ENCODE measurements at places on chromosomes 5 and 9. TPM values are rescaled to one million over a fixed set of nuclear protein-coding genes. Genes with fewer than 3 reads are reported as not detected.

- no peak overlapping the region for H3K27ac ChIP-seq
- DNase-seq = peak; percentile 31
- H3K4me1 ChIP-seq = peaks cover 5% of the 10 kb centered on the region
- no peaks in the 10 kb centered on the region for H3K27me3 ChIP-seq
- no peak overlapping the region for H3K4me3 ChIP-seq
Observed at GRCh38 chr5:10452768-10453331, 11.2 kb downstream of the ROPN1L start.

GRCh38 chr9:64773491-64773931 is 511.5 kb downstream of the FOXD4L5 start:
- no peak overlapping the region for H3K27ac ChIP-seq
- no peaks in the 10 kb centered on the region for H3K36me3 ChIP-seq
- H3K4me1 ChIP-seq = no peaks in the 10 kb centered on the region
- H3K27me3 ChIP-seq = peaks cover 11% of the 10 kb centered on the region
- no peak for DNase-seq
- no peak overlapping the region for H3K4me3 ChIP-seq

- DNase-seq = peak; percentile 85
- H3K36me3 ChIP-seq = peaks cover 14% of the 10 kb centered on the region
- H3K4me1 ChIP-seq = peaks cover 62% of the 10 kb centered on the region
- peak overlapping the region; percentile 99 for H3K4me3 ChIP-seq
Observed at GRCh38 chr9:131500377-131500776, 2.3 kb upstream of the POMT1 start.

The CARTPT gene
- not detected for total RNA-seq

DNA sequence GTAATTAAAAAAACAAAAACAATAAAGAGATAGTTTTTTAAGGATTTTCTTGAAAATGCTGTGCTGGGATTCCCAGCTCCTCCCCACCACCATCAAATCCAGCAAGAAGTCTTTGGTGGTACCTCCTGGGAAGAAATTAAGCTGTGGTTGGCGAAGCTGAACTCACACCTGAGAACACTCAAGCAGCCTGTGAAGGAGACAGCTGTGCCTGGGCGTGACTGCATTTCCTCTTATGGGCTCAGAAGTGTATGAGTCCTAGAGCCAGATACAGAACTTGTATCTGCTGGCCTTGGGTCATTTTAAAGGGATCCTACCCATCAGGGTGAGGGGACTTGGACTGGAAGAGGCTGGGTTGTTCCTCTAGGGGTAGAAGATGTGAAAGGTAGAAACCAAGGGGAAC is 561.2 kb upstream of the SGCD start:
- no peaks in the 10 kb centered on the region for H3K4me1 ChIP-seq
- H3K27ac ChIP-seq = no peak overlapping the region
- H3K4me3 ChIP-seq = no peak overlapping the region
- no peak for DNase-seq
- H3K27me3 ChIP-seq = no peaks in the 10 kb centered on the region

The GLRA1 gene
- total RNA-seq = not detected

DNA sequence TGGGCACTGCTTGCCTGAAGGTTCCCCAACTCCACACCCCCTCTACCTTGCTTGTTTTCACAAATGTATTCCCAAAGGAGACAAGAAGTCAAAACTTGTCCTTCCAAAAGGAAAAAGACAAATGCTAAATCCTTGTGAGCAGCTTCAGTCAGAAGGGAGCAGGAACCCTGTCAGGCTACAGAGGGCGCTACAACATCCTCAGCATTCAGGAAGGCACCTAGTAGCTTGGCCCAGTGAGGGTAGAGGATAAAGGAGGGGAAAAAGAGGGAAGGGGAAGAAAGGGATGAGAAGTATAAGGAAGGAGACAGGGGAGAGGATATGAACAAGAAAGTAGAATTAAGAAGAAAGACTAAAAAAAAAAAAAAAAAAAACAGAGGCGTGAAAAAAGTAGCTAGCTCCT is 97.5 kb downstream of the MLLT3 start:
- no peak overlapping the region for H3K27ac ChIP-seq
- peak; percentile 27 for DNase-seq
- H3K27me3 ChIP-seq = no peaks in the 10 kb centered on the region
- H3K4me3 ChIP-seq = no peak overlapping the region
- H3K36me3 ChIP-seq = peaks cover 2% of the 10 kb centered on the region

- H3K4me3 ChIP-seq = no peak overlapping the region
- H3K27me3 ChIP-seq = no peaks in the 10 kb centered on the region
- H3K4me1 ChIP-seq = no peaks in the 10 kb centered on the region
Observed at GRCh38 chr9:86217076-86217755, 42.2 kb downstream of the C9orf153 start.

DNA sequence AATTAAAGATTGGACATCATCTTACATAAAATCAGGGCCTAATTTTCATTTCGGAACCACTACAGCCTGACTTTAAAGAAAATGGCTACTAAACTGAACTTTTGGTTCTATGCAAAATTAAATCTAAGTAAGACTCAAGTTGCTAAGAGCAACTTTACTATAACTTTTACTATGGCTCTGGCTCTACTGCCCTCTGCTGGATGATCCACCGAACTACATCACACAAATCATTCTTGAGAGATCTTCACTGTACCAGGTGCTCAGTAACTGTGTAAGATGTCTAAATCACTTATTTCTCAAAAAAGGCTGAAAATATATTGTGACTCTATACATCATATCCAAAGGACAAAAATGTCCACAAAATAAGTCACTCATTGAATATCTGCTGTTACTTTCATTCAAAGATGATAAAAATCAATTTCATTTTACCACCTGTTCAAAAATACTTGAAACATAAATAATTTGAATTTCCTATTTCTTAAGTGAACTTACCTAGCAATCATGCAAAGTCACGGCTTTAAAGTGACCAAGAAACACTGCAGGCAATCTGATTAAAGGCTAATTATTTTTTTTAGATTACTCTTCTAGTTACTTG is 13.5 kb downstream of the MOCS2 start:
- H3K4me1 ChIP-seq = peaks cover 20% of the 10 kb centered on the region
- H3K27ac ChIP-seq = peak overlapping the region; percentile 83
- H3K27me3 ChIP-seq = no peaks in the 10 kb centered on the region
- H3K4me3 ChIP-seq = no peak overlapping the region

DNA sequence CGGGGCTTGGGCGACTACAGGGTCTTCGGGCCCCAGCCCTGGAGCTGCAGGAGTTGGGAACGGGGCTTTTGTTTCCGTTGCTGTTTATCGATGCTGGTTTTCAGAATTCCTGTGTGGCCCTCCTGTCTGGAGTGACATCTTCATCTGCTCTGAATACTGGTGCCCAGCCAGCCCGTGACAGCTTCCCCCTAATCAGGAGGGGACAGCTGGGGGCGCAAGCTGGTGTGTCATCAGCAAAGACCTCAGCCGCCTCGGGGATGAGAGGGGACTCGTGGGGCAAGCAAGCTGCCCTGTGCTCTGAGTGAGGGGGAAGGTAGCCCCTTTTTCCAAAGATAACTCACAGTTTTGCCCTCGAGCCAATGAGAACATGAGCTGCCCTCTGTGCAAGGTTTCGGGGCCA is 110.7 kb downstream of the RXRA start:
- H3K36me3 ChIP-seq = no peaks in the 10 kb centered on the region
- H3K27me3 ChIP-seq = peaks cover 11% of the 10 kb centered on the region
- H3K4me1 ChIP-seq = no peaks in the 10 kb centered on the region
- no peak overlapping the region for H3K27ac ChIP-seq

The SPRY4 gene
- 1.1 TPM for total RNA-seq

DNA sequence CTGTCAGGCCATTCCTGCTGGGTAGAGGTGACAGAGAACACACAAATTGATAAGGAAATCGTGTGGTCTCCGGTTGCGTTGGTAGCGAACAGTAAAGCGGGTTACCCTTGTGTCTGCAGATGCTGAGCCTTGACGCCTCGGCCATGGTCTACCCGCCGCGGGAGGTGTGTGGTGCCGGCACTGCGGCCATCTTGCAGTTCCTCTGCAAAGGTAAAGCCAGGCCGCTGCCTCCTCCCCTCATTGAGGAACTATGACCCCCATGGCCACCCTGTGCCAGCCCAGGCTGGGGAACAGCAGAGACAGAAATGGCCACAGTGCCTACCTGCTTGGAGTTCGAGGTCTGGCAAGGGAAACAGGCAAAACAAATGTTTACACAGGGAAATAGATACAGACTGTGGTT is 16.3 kb downstream of the LRSAM1 start:
- peaks cover 20% of the 10 kb centered on the region for H3K36me3 ChIP-seq
- no peak for DNase-seq
- H3K27ac ChIP-seq = no peak overlapping the region
- H3K27me3 ChIP-seq = no peaks in the 10 kb centered on the region
- H3K4me1 ChIP-seq = no peaks in the 10 kb centered on the region
- no peak overlapping the region for H3K4me3 ChIP-seq

- H3K36me3 ChIP-seq = no peaks in the 10 kb centered on the region
- no peaks in the 10 kb centered on the region for H3K27me3 ChIP-seq
- peak; percentile 26 for DNase-seq
- no peaks in the 10 kb centered on the region for H3K4me1 ChIP-seq
Observed at GRCh38 chr9:117555964-117556629, 141.2 kb upstream of the ASTN2 start.

DNA sequence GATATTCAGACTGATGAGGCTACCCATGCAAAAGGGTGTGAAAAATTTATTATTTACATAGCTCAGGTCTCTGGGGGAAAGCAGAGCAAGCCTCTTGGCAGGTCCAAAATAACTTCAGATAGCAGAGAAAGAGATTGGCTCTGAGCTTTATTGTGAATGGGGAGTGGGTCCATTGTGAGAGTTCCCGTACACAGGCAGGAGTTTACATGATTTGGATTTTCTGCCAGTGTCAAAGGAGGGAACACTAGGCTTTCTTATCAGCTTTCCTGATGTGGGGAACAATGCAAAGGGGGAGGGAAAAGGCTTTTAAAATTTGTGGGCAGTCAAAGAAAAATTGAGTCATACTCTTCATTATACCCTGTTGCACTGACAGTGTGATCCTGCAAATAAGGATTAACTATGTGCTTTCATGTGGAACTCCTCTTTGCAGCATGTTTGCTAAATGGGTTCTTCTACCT is 615.0 kb upstream of the RIOK2 start:
- no peak for DNase-seq
- no peaks in the 10 kb centered on the region for H3K4me1 ChIP-seq
- no peak overlapping the region for H3K27ac ChIP-seq
- no peaks in the 10 kb centered on the region for H3K36me3 ChIP-seq

- no peaks in the 10 kb centered on the region for H3K27me3 ChIP-seq
- no peaks in the 10 kb centered on the region for H3K4me1 ChIP-seq
- no peak overlapping the region for H3K27ac ChIP-seq
- no peaks in the 10 kb centered on the region for H3K36me3 ChIP-seq
- no peak for DNase-seq
Observed at GRCh38 chr5:15183520-15183919, 311.9 kb upstream of the ANKH start.

GRCh38 chr5:81553567-81554212 is 159.8 kb upstream of the ACOT12 start:
- H3K36me3 ChIP-seq = no peaks in the 10 kb centered on the region
- H3K27me3 ChIP-seq = no peaks in the 10 kb centered on the region
- peaks cover 27% of the 10 kb centered on the region for H3K4me1 ChIP-seq
- DNase-seq = no peak
- H3K27ac ChIP-seq = peak overlapping the region; percentile 72

The IL13 gene
- 16.3 TPM for total RNA-seq

GRCh38 chr5:161342886-161343285 is 203.6 kb downstream of the GABRB2 start:
- H3K4me3 ChIP-seq = no peak overlapping the region
- DNase-seq = no peak
- H3K36me3 ChIP-seq = no peaks in the 10 kb centered on the region
- no peak overlapping the region for H3K27ac ChIP-seq
- no peaks in the 10 kb centered on the region for H3K4me1 ChIP-seq

GRCh38 chr5:68033029-68033428 is 182.5 kb upstream of the PIK3R1 start:
- H3K4me1 ChIP-seq = no peaks in the 10 kb centered on the region
- H3K27ac ChIP-seq = no peak overlapping the region
- no peak for DNase-seq
- no peak overlapping the region for H3K4me3 ChIP-seq
- no peaks in the 10 kb centered on the region for H3K27me3 ChIP-seq

- no peaks in the 10 kb centered on the region for H3K36me3 ChIP-seq
- H3K4me1 ChIP-seq = no peaks in the 10 kb centered on the region
- no peak overlapping the region for H3K27ac ChIP-seq
Observed at GRCh38 chr5:30956251-30956650, 237.2 kb upstream of the CDH6 start.

The SLC34A3 gene
- 0.14 TPM for total RNA-seq

GRCh38 chr9:121649476-121650216 is 1.8 kb upstream of the DAB2IP start:
- H3K27ac ChIP-seq = no peak overlapping the region
- DNase-seq = no peak
- H3K4me3 ChIP-seq = no peak overlapping the region
- H3K36me3 ChIP-seq = no peaks in the 10 kb centered on the region

DNA sequence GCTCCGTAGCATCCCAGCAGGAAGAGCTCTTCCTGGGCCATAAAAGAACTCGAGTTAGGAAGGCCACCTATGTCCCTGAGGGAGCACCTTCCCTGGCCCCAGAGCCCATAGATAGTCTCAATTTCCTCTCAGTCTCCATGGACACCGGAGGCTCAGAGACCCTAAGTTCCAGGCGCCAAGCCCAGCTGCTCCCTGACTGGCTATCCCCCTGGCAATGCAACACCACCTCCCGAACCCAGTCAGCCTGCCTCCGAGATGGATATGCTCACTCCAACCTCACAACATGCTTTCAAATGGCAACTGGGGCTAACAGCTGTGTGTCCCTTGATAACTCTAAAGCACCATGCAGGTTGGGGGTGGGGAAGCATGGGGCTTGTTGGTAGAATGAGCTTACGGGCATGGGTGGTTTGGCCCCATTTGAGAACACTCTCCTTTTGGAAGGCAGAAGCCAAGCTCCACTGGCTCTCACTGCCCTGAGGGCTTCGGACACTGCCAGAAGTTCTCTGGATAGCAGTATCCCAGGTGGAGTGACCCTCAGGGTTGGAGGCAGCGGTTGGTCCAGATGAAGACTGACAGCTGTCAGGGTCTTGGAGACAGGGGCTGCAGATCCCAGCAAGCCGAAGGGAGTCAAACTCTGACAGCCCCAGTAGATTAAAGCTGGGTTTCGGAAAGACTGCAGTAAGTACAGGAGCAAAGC is 165.3 kb downstream of the PAX5 start:
- no peak for DNase-seq
- no peaks in the 10 kb centered on the region for H3K4me1 ChIP-seq
- no peak overlapping the region for H3K27ac ChIP-seq
- peaks cover 19% of the 10 kb centered on the region for H3K27me3 ChIP-seq

GRCh38 chr9:108117795-108118194 is 628.2 kb upstream of the KLF4 start:
- DNase-seq = no peak
- H3K27ac ChIP-seq = no peak overlapping the region
- H3K4me1 ChIP-seq = no peaks in the 10 kb centered on the region
- H3K27me3 ChIP-seq = no peaks in the 10 kb centered on the region
- H3K36me3 ChIP-seq = no peaks in the 10 kb centered on the region
- H3K4me3 ChIP-seq = no peak overlapping the region
